ENCODE measurements at places on chromosomes 7 and 10.

GRCh38 chr7:32070406-32071360 lies at the start of gene PDE1C:
TSS of gene PDE1C (minus strand) at chr7:32070407.
- no peak for DNase-seq

DNA sequence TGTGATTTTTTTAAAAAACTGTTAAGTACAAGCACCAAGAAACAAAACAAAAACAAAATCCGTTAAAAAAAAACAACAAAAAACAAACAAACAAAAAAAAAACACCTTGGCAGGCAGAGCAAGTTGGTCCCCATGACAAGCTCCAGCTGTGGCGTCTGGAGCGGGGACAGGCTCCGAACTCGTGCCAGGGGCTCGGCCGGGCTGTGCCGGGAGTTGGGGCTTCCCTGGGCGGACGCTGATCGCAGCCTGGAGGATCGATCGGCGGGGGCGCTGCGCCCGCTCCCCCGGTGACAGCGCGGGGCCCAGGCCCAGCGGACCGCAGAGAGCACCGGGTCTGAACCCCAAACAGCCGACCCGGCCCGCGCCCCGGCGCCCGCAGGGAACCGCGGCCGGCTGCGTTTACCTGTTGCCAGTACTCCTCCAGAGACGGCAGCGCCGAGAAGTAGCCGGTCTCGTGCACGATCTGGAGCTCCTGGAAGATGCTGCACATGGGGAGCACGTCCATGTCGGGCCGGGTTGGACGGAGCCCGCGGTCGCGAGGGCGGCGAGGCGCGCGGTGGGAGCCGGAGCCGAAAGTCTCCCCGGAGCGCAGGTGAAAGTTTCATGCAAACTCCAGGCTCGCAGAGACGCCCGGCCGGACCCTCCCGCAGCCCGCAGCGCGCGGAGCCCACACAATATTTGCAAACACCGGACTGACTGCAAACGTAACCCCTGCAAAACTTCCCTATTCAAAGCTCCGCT lies at the start of gene KLF6:
Gene KLF6 (minus strand): TSS at position 700 of the 741 bp plus-strand sequence. CDS start 195 bp downstream, at position 505.
- DNase-seq, result no peak

DNA sequence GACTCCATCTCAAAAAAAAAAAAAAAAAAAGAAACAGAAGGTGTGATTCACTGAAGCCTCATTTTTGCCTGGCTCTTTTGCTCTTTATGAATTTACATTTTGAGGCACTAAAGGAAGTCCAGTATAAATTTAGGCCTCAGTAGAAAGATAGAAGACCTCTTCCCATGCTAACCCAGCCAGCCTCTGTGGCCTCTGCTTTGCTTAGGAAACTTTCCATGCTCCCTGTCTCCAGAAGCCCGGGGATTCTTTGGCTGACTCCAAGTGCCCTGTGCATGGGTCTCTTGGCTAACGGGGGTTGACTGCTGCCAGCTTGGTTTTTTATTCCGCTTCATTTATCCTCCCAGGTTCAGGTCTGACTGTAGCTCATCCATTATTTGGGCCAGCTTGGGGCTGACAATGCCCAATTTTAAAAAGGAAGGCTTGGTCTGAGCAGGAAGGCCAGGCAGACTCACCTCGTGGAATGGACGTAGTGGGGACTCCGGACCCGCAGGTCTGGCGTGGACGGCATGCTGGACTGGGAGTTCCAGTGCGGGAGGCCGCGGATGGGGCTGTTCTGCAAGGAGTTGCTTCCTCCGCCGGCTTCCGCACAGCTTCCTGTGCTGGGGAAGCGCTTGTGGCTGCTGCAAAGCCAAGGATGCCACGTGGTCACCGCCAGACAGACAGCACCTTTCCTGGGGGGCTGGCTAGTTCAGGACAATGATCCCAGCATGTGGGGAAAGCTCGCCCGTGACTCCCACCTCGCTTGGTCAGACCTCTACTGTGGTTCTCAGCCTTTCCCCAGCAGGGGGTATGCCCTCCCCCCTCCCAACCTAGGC lies 72.3 kb downstream of the PRPF18 start:
- DNase-seq, result no peak

GRCh38 chr7:150317748-150318444 lies 5.3 kb upstream of the LRRC61 start:
- no peak for DNase-seq

DNA sequence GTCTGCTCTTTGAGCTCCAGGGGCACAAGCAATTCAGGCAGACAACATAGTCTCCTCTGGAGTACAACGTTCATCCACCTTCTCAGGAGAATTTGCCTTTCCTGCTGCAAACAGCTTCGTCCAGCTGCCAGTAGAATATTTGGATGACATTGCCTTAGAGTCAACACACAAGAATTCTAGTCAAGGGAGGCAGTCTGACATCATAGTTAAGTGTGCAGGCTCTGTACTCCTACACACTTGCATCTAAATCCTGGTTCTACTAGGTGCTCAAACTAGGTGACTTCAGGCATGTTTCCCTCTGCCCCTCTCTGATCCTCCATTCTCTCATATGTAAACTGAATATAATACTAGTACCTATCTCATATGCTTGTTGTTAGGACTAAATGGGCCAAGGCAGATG lies 314.8 kb downstream of the HPSE2 start:
- DNase-seq, result no peak

All from mesenteric fat pad (tissue), 1 donor.